GM06990 (cell line): ENCODE measurements at places on chromosomes 2 and 18.

- no peak for DNase-seq
Measured at GRCh38 chr2:181290182-181290581, 167.0 kb upstream of the ITGA4 start.

- no peak for DNase-seq
Measured at GRCh38 chr2:60523963-60524362, 29.5 kb downstream of the BCL11A start.

- no peak for DNase-seq
Measured at GRCh38 chr2:217326238-217327022, 466.6 kb upstream of the TNP1 start.

DNA sequence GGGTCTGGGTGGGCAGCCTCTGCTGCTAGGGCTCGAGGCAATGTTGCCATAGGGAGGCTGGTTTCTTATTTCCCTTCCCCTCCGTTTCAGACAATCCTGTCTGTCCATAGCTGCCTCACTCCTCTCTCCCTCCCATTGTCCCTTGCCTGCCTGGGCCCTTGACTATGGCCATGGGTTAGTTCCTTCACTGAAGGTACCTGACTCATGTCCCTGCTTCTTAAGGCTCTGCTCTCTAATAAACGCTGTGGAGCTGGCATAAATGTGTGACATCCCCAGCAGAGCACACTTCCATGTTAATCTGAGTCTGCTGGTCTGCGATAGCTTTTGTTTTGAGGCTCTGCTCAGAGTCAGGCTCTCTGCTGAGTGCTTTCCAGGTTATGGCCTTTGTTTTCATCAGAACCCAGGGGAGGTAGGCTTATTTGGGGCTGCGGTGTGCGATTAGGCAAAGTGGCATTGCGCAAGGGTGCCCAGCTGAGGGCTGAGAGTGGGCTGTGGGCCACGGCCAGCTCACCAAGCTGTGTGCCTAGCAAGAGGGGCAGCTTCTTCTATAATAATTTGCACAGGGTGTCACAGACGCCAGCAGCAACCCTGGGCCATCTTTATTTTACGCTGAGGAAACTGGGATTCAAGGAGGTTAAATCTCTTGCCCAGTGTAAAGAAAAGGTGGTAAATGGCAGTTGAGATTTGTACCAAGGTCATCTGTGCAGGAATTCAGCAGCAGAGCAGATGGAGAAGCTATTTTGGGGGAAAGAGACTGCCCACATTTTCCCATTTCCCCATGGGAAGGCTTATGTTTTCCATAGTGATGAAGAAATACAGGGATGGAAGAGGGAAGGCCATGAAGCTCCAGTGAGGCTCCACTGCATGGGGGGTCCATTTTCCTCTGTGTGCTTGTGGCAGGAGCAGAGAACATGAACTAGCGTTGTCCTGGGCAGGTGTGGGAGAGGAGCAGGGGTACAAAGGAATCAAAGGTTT is 25.6 kb downstream of the MRPL33 start:
- no peak for DNase-seq

- DNase-seq, result no peak
Measured at GRCh38 chr2:19542796-19543662, 184.6 kb upstream of the OSR1 start.

- no peak for DNase-seq
Measured at GRCh38 chr2:175309799-175310198, 128.3 kb upstream of the ATP5MC3 start.

DNA sequence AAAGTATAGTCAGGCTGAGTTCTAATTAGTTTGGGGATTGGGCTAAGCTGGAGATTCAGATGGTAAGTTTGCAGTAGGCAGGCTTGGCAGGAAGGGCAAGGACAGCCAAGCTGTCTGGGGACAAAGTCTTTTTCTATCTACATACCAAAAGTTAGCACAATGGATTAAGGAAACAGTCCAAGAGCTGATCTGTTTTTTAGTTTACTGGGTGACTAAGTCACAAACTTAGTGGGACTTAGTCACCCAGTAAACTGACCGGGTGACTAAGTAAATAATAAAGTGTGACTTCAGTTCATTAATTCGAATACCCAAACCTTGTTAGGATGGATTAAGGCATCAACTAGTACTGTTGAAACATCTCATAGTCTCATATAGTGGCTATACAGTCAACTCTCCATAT is 1386.0 kb upstream of the CELF4 start:
- DNase-seq, result no peak

DNA sequence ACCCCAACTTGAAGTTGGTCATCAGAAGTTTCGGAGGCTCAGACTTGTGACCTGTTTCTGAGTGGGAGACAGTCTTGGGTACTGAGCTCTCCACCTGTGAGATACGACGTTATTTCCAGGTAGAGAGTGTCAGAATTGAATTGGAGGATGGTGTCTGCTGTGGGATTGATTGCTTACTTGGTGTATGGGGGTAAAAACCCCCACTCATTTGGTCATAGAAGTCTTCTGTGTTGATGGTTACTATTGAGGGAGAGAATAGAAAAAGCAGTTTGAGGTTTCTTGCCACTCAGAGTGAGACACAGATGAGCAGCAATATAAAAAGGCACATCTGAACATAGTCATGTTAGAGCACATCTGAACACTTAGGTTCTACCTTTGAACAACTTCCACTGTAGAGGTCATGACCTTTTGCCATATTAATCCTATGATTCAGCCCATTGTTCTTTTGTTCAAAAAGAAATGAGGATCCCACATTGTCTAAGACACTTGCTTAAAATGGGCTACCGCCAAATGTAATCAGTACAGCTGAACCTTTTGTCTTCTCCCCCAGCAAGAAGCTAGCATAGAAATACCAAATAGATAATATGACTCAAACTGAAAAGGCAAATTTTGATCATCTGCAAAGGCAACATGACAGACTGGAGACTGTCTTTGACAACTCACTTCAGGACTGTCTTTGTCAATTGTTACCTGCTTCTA is 73.3 kb downstream of the NAB1 start:
- peak; percentile 68 for DNase-seq

- DNase-seq, result no peak
Measured at GRCh38 chr2:106919012-106919411, 33.0 kb upstream of the ST6GAL2 start.

DNA sequence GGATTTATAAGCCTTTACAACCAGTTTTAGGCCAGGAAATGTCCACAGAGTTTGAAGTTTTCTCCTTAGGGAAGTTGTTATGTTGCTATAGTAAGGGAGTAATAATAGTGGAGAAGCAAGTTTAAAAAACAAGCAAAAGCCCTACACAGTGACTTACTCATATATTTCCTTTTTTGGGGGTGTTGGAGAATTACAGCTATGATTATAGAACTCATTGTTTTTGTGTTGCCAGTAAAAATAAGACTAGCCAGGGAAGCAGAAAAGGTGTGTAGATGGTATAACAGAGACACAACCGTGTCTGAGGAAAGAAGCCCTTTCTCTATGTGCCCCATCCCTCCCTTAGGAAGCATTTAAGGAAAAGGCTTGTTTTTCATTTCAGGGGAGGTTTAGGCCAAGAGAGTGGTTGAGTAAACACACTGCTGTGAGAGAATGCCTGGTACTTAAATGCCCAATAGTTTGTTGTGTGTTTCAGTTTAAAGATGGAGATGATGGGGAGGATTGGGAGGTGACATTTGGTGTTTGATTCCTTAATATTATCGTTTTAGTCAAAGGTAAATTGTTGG is 2.3 kb downstream of the VAPA start:
- no peak for DNase-seq

DNA sequence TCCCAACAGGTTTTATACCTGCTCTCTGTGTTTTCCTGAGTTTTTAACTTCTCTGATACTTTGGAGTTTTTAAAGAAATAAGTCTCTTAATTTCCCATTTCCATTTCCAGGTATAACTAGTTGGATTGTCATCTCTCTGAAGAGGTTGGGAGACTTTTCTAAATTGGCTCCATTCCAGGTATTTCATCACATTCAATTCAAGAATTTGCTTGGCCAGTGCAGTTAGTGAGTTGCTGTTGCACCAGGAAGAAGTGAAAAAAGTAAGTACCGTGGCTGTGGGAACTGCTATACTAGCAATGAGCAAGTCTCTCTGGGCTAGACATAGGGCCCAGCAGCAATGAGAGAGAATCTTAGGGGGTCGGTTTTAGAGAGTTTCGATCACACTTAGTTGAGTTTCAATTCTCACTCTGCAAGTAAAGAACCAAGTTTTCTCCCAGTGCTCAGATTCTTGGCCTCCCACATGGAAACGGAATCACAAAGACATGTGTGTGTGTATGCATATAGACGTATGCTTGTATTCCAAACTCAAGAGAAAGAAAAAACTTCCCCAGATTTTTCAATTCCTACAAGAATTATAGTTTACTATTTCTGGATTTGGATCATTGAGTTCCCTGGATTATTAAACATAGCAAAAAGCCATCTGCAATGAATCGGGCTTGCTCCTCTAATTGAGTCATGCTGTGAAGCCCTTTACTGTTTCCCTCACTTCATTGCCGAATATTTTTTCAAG is 894.4 kb downstream of the BCL11A start:
- no peak for DNase-seq

GRCh38 chr2:127762846-127763245 is 48.1 kb downstream of the WDR33 start:
- DNase-seq, result no peak

- no peak for DNase-seq
Measured at GRCh38 chr18:78805840-78806239, 173.8 kb upstream of the SALL3 start.

DNA sequence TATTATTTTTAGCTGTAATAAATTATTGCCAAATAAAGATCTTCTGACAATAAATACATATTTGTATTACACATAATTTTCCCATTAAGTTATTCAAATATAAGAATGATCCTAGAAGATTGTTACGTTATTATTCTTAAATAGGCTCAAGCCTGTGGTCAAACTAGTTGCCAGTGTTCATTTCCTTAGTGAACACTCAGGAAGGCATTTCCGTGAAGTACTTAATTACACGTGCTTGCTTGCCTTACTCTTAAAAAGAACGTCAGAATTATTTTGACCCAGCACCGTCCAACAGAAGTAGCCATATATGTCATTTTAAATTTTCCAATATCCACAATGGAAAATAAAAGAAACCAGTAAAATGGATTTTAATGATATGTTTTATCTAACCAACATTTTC is 249.8 kb downstream of the TXNL1 start:
- no peak for DNase-seq

DNA sequence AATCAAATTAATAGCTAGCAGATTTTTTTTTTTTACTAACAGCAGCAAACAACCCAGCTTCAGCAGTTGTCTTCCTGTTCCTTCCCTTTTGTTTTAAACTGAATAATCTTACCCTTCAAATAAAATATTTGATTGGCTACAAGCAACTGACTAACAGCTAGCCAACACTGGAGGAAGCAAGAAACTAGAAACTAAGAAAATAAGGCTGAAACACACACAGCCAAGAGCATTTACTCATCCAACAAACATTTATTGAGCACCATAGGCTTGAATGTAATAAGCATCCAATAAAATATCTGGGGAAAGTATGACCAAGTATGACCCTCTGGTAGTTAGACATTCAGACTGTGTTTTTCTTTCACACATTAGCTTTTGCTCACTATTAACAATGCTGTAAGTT is 189.2 kb downstream of the CD226 start:
- no peak for DNase-seq

- DNase-seq, result no peak
Measured at GRCh38 chr2:3692375-3692774, 11.0 kb upstream of the DCDC2C start.

- DNase-seq, result no peak
Measured at GRCh38 chr2:54704688-54705605, 18.5 kb upstream of the EML6 start.

- DNase-seq, result no peak
Measured at GRCh38 chr2:162029287-162029901, 44.6 kb downstream of the DPP4 start.

- no peak for DNase-seq
Measured at GRCh38 chr2:203553784-203554183, 18.7 kb upstream of the RAPH1 start.

- no peak for DNase-seq
Measured at GRCh38 chr2:109702250-109702985, 88.3 kb downstream of the SOWAHC start.

GRCh38 chr2:38274286-38275276 is 102.5 kb downstream of the ATL2 start:
- DNase-seq, result peak; percentile 35

GRCh38 chr2:8502316-8502715 is 179.5 kb upstream of the ID2 start:
- DNase-seq, result no peak

DNA sequence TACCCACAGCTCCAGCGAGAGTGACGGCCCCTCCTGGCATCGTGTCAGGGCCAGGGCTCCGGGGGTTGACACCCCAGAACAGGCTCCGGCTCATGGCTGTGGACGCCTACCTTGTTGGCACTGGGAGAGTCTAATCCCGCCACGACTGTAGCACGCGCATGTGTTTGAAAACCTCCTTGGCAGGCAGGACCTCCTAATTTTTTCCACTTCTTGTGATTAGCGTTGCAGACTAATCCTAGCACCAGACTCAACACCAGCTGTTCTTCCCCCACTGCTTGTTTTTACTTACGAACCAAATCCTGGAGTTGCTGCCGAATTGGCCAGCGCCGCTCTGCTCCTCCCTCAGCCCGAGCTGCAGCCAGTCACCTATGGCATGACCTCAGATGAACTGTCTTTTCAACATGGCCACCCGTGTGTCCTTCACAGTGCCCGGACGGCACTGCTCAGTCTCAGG is 110.7 kb downstream of the KLHL29 start:
- no peak for DNase-seq

DNA sequence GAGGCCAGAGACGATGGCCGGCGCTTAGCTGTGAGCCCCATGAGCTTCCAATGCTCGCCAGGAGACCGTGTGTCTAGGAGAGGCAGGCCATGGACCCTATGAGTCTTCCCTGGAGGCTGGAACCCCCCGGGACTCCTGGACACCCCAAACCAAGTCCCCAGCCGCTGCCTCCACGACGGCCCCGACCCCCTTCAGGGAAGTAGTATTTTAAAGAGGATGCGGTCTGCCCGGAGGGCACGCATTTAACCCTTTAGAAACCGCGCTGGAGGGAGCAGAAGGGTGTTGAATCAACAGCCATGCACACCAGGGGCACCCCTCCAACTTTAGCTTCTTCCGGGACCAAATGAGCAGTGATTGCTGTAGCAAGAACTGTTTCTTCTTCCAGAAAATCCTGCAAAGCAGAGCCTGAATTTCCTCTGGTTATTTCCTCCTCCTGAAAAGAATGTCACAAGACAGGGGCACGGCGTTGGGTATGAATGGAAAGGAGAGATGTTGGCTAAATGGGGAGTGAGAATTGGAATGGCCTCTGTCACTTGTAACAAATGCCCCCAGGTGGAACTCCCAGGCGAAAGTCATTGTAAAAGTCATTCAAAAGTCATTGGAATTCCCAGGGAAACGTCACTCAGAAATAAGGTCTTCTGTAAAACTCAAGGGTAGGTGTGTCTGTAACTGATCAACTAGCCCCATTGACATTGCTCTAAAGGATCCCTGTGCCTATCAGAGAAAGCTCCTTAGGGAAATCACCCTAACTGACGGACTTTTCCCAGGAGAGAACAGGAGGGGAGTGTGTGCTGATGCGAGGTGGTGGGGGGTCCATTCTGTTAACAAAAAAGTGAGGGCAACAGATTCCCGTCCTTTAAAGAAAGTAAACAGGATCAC is 5.8 kb upstream of the GBX2 start:
- DNase-seq, result no peak

DNA sequence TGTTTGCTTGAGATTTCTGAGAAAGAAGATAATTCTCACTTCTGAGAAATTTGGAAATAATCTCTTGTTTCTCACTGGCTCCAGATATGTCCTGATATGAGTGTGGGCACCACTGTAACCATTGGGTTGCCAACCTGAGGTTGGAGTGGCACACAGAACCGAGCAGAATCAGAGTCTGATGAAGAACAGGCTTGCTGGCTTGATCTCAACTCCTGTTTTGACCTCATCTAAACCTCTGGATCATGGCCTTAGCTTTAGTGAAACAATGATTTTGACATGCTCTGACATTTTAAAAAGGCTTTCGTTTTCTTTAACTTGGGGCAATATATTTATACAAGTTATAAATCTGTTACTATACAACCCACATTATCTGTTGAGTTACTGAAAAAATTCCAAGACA is 548.0 kb downstream of the IRS1 start:
- DNase-seq, result no peak
